Thoracic aorta (tissue), 2 donors: ENCODE measurements at places on chromosomes 2 and 18.

DNA sequence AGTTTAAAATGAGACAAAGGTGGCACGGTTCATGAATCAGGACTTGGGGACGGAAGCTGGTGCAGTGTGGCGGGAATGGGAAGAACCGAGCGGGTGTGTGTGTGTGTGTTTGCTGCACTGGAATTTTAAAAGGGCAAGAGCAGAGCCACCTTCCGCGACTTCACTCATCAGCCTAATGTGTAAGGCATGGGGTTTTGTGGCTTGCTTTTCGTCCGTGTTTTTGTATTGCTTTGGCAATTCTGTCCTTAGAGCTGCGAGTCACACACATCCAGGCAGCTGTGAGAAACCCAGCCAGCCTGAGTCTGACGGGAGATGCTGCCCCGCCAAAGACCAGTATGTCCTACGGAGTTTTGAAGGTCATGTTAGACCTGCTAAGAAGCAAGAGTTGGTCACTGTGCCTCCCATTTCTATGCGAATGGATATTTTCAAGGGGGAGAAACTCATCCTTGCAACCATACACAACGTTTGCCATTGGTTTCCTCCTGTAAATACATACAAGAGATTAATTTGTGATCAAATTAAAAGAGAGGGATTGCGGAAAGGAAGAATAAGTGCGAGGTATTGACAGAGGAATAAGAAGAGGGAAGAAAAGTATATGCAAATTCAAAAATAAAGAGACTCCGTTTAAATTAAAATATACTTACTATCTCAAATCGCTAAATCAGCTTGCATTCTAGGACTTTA lies 665 bp upstream of the CACNB4 start:
- no peak for DNase-seq

- no peak for DNase-seq
Measured at GRCh38 chr2:204015118-204015843, 78.7 kb downstream of the ICOS start.

DNA sequence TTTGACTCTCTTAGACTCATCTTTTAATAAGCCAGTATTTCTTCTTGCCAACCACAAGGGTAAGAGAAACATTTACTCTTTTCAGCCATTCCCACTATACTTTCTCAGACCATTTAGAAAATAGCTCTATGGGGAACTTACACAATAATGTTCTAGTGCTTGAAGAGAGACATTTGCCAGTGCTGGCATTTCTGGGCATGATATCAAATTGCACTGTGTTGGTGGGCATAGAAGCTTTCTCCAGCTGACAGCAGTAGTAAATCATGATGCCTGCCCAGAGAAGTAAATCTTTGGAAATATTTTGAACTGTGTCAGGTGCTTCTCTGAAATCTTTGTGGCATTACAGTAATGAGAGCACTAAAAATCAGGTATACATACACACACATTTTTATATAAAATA lies 346.6 kb downstream of the CBLN2 start:
- DNase-seq = no peak

- DNase-seq = no peak
Measured at GRCh38 chr2:74558284-74559230, 4.0 kb downstream of the DOK1 start.

- DNase-seq = no peak
Measured at GRCh38 chr2:133674066-133674432, 105.8 kb upstream of the NCKAP5 start.

GRCh38 chr18:3172097-3172496 lies 47.7 kb downstream of the MYOM1 start:
- no peak for DNase-seq

GRCh38 chr2:228594012-228594411 lies 412.5 kb upstream of the SPHKAP start:
- DNase-seq = no peak

DNA sequence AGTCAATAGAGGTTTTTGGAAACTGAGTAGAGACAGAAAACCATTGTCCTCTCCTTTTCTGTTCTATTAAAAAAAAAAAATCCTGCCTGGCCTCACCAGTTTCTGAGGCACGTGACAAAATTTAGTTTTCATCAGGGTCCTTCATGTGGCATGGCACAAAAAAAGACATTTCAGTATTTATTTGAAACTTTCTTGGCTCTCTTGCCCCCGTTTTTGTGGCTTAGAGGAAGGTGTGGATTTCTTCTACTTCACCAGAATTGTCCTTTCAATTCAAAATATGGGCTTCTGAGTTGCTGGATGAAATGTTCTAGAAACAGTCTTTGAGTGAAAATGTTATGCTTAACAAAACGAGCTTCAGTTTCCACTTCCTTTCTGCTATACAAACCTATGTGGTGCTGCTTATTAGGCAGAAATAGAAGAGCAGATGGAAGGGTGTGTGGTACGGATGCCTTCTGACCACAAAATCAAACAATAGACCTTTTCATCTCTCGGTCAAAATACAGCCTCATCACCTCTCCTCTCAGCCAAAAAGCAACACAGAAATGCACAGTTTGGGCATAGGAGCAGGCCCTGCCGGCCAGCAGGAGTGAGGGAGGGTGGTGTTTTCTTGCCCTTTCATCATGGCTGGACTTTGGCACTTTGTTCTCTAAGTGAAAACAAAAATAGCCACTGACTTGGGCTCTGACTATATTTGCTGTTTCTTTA lies 89.2 kb downstream of the SH3RF3 start:
- no peak for DNase-seq

- DNase-seq = no peak
Measured at GRCh38 chr2:239546541-239546940, 145.7 kb upstream of the HDAC4 start.

GRCh38 chr18:62044490-62045000 lies 142.3 kb downstream of the PIGN start:
- no peak for DNase-seq
